ENCODE measurements at places on chromosomes 2 and 18.

GRCh38 chr2:215098875-215099274 is 39.6 kb downstream of the ABCA12 start:
- DNase-seq, result no peak

GRCh38 chr2:211014376-211014775 is 458.0 kb downstream of the CPS1 start:
- DNase-seq, result no peak

DNA sequence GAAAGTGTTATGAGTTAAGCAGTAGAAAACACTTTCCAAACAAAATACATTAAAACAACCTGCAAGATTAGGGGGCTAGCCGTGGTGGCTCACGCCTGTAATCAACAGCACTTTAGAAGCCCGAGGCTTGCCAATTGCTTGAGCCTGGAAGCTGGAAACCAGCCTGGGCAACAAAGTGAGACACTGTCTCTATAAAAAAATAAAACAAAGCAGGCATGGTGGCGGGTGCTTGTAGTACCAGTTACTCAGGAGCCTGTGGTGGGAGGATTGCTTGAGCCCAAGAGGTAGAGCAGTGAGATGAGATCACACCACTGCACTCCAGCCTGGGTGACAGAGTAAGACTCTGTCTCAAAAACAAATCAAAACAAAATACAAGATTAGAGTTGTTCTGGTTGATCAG is 208.3 kb downstream of the ERBB4 start:
- DNase-seq, result peak; percentile 1

DNA sequence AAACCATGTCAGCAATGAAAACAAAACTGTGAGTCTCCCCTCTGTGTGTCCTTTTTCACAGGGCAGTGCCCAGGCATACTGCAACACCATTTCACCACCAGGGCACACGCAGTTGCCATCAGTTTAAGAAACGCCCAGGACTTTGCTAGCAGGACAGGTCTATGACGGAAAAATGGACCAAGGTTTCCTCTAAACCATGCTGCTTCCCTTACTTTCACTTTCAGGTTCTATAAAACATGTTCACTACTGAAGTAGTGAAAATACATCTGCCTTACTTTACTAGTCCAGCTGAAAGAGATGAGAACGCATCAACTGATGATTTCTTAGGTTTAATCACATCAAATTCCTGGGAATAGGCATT is 110.5 kb downstream of the TCF4 start:
- peak; percentile 82 for DNase-seq

DNA sequence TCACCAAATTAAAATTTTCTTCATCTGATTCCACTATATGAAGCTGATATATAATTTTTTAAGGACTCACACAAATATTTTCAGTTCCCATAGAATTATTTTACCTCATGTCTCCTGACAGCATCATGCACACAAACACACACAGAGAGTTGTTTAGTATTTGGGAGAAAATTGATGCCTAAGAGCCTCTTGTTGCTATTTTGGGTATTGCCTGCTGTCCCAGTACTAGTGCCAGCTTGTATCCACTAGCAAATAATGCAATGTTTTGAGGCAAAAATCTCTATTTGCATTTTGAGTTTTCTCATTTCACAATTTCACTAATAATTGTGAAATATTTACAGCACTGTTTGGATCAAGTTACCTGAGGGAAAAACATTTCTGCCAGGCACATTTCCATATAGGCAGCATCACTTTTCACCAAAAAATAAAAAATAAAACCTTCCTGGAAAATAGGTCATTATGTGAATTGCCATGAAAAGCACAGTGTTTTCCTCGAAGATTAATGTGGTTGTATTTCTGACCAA is 328.2 kb downstream of the KCNJ3 start:
- no peak for DNase-seq

- DNase-seq, result no peak
Measured at GRCh38 chr2:135573620-135574019, 42.3 kb downstream of the R3HDM1 start.

DNA sequence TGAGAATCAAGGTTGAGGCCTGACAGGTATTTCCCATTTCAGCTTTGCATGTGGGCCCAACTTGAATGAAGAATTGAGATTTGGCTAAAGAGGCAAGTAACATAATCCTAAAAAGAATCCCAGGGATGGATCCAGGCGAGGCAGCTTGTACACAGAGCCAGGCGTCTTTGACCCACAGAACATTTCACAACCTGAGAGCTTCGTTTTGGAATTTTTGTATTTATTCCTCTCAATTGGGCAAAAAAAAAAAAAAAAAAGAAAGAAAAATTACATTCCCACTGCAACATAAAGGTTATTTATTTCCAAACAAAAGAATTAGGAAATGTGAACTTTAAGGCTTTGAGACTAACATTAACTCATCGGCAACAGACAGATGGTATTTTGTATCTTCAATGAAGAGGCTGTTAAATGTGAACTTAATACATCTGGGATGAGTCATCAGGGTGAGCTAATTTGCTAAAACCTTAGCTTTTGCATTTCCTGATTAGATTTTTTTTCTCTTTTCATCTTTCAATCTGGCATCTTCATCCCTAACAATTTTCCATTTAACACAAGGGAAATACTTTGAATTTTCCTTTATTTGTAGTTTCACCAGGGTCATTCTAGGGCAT is 478.5 kb upstream of the TNP1 start:
- DNase-seq, result peak; percentile 92

DNA sequence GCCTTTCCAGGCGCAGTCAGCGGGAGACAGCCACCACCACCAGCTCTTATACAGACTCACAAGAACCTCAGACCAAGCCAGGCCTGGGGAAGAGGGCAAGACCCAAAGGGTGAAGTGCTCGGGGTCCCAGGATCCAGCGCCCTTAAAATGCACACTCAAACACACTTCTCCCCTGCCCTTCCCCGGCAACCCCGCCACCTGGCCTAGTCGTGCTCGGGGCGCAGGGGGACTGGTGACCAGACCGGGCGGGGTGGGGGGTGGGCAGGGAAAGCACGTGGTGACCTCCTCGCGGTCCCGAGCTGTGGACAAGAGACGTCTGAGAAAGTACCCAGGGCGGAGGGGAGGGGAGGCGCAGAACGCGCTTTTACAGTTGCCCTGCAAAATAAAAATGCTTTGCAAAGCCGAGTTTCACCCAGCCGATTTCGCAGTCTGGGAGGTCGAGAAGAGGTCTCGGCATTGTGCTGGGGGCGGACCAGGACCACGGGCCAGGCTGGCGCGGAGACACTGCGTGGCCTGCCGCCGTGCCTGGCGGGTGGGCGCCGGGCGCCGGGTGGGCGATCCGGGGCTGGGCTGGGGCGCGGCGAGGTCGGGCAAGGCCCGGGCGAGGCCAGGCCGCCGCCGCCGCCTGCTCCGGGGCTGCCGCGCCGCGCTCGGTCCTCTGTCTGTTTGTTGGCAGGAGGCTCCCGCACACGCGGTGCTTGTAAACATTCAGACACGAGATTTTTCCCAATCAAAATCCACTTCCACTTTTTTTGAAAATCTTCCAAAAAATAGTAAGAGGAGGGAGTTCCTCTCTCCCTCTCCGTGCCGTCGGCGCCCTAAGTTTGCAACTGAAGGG is 2.0 kb downstream of the BCL11A start:
- DNase-seq, result peak; percentile 79

- DNase-seq, result no peak
Measured at GRCh38 chr18:59222341-59222740, 2.4 kb downstream of the GRP start.

GRCh38 chr2:207035875-207036274 is 96.6 kb downstream of the CPO start:
- peak; percentile 5 for DNase-seq

- no peak for DNase-seq
Measured at GRCh38 chr18:58544616-58545337, 84.1 kb downstream of the ALPK2 start.

DNA sequence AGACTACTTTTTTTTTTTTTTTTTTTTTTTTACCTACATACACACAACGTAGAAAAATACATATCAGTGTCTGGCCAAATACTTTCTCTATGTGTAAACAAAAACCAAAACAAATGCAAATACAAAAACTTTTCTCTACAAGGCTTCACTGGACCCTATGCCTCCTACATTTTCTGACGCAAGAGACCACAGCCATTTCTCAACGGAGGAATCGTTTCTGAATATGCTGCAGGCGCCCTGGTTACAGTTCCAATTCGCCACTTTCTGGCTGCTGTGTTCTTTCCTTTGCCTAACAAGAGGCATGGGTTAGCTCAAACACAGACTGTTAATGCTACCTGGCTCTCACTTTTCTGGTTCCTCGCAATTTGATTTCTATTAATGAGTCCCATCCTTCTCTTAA is 96.4 kb downstream of the EPB41L3 start:
- no peak for DNase-seq

DNA sequence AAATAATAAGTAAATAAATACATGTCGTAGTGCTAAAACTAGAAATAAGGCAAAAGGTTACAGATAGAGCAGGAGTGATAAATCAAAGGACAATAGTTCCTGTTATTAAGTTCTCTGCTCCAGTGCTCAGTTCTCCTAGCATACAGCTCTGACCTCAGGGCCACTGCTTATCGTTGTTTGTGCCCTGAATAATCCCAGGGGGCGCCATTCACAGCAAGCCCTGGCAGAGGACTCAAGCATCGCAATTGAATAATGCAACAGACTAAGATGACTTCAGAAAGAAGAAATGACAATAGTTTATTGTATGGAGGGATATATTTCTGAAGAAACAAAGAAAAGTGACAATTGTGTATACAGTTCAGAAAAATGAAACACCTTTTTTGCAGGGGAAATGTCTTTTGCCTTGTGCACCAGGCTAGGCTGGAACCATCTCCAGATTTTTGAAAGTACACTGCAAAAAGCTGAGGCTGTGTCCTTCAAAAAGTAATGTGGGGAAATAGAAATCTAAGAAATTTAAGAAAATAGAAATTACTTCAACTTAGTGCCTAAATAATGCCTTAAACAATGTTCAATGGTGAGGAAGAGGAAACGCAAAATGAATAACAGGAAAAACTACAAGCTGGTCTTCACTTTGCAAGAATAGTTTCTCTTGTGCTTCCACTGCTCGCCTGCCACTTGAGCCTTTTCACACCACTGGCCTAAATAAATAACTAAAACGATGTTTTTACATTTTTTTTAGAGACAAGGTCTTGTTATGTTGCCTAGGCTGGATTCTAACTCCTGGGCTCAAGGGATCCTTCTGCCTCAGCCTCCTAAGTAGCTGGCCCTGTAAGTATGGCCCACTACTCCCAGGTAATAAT is 19.0 kb upstream of the CCNYL1 start:
- DNase-seq, result peak; percentile 47

- DNase-seq, result no peak
Measured at GRCh38 chr2:133954636-133955035, 299.2 kb upstream of the MGAT5 start.

GRCh38 chr2:60979231-60979630 is 38.3 kb upstream of the PEX13 start:
- no peak for DNase-seq

DNA sequence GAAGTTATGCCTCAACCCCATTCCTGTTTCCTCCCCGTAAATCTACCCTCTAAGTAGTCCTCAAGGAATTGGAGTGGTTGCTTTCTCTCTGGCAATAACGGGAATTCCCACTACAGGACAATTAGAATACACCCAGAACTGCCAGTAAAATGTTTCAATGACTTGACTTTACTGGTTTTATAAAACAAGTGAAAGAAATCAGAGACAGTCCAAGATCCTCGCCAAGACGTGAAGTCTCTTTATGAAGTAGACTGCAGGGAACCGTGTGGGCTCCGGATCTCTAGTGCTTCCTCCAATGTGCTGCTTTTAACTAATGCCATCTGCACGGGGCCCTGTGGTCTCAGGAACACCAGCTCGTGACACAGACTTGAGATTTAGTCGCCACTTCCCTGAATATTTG is 101.4 kb downstream of the CPO start:
- DNase-seq, result no peak

DNA sequence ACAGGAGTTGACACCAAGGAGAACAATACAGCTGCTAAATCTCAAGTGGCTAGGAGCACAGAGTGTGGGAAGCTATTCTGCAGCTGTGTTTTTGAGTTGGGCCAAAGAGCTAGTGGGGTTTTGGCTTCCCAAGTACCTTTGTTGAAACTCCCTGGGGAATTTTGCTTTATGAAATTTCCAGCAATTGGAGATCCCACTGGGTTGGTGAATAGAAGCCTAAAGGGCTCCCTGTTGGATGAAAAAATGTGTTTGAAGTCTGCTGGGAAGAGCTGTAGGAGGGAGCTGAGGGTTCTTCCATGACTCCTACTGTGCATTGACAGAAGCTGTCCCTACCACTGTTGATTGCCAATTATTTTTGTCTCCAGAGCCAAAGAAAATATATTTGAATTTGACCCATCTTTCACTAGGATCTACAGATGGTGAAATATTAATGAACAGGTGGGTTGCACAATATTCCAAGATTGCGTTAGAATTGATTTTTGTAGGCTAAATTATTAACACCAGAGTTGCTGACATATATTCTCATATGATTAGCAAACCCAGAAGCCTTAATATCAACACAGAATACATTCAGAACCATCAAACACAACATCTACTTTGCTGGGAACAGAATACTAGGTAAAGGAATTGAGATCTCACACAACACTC is 95.4 kb upstream of the CYP1B1 start:
- DNase-seq, result no peak

DNA sequence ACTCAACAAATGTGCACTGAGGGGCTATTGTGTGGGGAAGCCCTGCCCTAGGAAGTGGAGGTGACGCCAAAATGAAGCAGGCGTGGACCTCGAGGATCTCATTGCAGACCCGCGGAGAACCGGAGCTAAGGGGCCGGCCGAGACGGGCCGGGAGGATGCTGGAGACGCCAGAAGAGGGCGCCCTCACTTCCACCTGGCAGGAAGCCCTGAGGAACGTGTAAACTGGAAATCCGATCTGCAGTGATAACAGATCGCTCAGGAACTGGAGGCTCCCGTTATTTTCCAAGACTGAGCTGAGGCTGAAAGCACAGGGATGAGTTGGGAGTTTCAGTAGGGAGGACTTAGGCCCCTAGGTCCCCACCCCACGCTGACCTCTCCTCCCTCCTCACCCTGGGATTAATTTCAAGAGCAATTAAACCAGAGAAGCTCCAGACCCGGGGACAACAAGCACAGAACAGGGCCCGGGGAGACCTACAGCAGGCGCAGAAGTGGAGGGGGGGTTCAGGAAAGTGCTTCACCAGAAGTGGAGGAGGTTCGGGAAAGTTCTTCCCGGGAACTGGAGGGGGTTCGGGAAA is 7.7 kb upstream of the COL6A3 start:
- DNase-seq, result peak; percentile 90

- DNase-seq, result peak; percentile 39
Measured at GRCh38 chr18:11767935-11768334, 78.9 kb downstream of the GNAL start.

Data from GM23248 (cell line).